ENCODE measurements at places on chromosomes 6 and 20.

DNA sequence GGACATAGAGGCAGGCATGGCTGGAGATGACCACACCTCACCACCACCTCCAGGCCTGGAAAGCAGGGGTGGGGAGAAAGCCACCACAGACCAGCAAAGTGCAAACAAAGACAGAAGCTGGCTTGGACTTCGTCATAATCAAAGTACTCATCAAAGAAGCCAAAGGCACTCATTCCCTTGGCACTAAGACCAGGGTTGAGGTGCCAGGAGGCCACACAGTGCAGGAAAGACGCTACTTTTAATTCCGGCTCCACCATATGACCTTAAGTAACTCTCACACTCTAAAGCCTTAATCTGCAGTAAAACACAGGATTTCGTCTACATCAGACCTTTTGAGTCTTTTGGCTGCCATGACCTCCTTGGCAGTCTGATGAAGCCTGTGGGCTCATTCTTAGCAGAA lies 123.1 kb downstream of the HIVEP2 start:
- DNase-seq: no peak

- DNase-seq: no peak
These were observed 4.2 kb upstream of the ZDHHC14 start for GRCh38 chr6:157376706-157377230.

DNA sequence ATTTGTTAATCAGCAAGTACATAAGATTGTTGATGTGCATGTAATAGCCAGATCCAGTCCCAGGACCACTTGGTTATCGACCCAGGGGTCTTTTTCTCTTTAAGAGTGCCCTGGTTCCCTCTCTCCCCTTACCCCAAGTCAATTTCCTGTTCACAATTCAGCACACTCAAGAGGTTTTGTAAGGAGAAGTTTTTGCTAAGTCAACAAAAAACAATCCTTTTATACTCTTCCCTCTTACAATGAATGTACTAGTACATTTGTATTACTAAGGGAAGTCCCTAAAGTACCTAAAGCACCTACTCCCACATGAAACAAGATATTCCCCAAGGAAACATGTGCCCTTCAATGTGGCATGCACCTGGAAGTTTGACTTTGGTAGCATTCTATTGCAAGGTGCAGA lies 1.6 kb upstream of the NT5DC1 start:
- DNase-seq: no peak

- DNase-seq: no peak
These were observed 72.7 kb upstream of the CCN6 start for GRCh38 chr6:111980971-111981840.

DNA sequence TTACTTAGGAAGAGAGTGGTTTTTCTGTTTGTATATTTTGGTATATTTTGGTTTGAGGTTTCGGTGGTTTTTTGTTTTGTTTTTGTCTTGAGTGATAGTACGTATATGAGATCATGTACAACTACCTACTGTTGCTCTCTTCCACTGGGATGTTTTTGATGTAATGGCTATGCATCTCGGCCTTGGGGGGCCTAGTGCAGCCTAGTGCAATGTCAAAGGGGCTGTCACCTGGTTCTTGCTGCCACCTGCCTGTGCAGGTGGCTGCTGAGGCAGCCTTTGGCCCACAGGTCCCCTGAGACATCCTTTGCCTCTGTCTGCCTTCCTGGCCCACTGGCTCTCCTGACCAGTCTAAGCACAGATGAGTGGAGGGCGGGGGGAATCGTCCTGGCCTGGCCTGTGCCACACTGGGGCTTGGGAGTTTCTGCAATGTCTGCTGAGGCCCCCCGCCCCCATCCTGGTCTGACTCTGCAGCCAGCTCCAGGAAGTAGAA lies 546.6 kb downstream of the CD83 start:
- DNase-seq: peak; percentile 41

- peak; percentile 40 for DNase-seq
These were observed 58.6 kb downstream of the CPNE5 start for GRCh38 chr6:36780442-36781177.

DNA sequence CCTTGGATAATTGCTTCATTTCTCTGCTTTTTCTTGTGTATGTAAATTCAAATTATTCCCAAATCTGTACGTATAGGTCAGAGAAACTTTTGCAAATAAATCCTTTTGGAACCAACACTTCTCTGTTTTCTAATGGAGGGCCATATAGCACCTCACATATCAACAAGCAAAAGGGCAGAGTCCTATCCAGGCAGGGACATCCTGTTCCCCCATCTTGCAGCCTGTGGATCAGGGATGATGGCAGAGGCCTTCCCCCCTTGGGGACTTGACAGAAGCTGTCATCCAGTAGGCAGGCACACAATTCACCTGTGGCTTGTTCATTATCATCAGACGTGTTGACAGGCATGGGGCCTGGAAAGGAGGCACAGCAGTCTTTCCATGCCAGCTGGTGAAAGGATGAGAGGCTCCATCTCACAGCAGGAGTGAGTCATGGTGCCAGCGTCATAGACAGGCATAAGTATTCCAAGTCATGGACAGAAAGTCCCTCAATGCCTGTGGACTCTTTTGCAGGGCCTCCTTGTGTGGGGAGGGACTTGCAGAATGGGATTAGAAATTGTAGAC lies 31.8 kb upstream of the PLEKHG1 start:
- DNase-seq: no peak

DNA sequence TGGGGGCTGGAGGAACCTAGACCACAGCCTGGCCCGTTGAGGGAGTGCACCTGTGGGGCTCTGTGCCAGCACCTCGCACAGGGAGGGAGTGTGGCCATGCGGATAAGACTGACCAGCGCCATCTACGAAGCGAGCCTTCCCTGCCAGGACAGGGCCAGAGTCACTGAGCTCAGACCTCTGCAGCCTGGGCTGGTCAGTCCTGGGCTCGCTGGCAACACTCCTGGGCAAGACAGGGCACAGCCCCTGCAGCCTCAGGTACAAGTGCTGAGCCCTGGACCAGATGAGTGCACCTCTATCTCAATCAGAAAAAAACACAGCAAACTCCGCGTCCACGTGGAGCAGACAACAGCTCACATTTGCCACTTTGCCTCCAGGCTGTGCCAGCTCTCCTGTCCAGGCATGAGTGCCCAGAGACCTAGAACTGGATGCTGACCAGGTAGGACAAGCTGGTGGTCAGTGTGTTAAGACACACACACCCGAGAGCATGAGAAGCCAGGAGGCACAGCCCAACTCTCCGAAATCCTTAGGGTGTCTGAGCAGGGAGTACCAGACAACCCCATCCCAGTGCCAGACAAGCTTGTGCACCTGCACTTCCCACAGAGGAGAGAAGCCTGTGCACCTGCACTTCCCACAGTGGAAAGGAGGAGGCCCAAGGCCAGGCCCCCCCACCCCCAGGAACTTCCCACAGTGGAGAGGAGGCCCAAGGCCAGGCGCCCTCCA lies 4.9 kb downstream of the ARFRP1 start:
- DNase-seq: no peak

DNA sequence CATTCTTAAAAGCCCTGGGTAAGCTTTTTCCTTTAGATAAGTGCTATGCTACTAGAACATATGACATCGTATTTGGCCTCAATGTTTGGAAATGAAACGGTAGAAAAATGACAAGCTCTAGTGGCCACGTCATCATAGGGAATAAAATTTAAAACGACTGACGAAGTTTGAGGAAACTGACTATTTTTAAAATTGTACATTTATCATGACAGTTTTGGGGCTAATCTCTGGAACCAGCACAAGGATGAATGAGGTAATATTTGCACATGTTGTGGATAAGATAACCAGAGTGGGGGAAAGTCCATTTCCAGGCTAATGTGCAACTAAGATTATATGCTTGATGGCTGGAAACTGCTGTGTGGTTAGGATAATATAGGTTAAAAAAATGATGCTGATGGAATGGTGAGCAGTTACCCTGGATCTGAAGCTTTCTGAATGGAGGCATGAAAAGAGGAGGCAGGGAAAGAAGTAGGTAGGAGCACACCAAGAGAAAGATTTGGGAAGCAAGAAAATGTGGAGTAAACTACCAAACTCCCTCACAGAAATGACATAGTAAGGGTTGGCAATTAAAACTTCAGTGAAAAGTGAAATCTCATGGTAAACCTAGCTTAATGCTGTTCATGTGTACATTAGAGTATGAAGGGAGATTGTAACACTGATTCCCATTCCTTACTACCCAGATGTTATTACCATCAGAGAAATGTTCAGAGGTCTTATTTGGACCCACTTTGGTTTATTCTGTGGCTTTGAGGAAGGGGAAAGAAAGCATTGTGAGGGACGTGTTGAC lies 42.7 kb upstream of the CEP162 start:
- peak; percentile 97 for DNase-seq

GRCh38 chr6:37650071-37650481 lies 47.6 kb downstream of the MDGA1 start:
- DNase-seq: no peak

DNA sequence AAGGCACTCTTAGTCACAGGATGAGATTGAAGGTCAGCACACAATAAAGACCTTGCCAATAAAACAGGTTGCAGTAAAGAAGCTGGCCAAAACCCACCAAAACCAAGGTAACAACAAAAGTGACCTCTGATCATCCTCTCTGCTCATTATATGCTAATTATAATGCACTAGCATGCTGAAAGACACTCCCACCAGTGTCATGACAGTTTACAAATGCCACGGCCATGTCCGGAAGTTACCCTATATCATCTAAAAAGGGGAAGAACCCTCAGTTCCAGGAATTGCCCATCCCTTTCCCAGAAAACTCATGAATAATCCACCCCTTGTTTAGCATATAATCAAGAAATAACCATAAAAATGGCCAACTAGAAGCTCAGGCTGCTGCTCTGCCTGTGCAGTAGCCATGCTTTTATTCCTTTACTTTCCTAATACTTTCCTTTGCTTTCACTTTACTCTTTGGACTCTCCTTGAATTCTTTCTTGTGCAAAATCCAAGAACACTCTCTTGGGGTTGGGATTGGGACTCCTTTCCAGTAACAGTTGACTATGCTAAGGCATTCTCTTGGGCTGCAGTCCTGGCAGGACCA lies 527.3 kb upstream of the MAP3K7 start:
- peak; percentile 56 for DNase-seq

DNA sequence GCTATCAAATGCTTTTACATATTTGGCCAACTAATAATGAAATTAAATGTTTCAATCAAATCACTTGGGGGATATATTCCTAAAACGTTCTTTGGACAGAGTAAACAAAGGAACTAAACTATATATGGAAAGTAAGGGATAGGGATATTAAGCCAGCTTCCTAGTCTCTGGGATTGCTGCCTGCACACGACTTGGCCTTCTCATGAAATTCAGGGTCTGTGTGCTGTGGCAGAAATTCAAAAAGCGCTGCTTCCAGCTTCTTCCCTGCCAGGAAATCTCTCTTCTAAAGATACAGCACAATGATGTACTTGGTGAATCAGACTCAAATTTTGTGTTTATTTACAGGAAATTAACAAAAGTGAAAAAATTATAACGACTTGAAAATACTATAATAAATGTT lies 206.3 kb upstream of the RAB32 start:
- DNase-seq: no peak

DNA sequence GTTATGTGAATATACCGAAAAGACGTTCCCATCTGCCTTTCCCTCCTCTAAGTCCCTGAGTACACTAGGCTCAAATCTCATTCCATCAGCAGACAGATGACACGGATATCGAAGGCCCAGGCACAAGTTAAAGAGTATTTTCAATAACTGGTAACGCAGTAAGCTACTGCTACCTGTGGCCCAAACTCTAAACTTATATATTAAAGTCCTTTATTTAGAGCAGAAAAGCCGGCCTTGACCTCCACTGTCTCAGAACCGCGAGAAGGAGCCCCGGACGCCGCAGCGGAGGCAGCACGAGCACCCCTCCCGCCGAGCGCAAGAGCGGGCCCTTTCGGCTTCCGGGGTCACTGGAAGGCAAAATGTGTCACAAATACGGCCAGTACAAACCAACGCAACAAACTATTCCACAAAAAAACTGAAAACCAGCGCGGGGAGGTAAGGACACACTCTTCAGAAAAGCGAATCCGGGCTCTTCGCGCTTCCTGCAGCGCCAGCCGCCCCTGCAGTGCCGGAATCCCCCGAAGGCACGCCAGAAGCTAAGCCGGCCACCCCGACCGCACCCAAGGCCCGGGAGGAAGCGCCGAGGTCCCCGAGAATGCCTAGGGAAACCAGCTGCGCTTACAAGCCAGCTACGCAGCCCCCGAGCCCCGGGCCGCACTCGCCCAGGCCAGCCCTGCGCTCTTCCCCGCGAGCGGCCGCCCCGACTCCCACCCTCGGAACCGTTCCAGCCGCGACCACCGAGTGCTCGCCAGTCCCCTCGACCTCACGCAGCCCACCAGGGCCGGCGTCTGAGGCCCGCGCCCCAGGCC lies 681 bp downstream of the DIDO1 start:
- DNase-seq: peak; percentile 61

- peak; percentile 64 for DNase-seq
These were observed 26.2 kb downstream of the SLCO4A1 start for GRCh38 chr20:62668441-62669027.

DNA sequence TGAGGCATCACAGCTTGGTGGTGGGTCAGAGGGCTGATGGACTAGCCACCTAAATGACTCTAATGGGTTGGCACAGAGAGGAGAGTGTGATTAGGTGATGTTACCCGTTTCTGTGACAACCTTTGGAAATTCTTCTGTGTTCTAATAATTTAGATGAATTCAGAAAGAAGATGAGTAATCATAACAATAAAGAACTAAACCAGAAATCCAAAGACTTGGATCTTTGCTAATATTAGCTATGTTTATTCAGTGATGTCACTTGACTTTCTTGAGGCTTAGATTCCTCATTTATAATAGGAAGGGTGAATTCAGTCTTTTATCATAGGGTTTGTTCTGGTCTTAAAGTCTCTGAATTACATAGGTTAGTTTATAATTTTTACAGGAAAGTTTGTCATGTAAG lies 19.9 kb downstream of the CRYBG1 start:
- DNase-seq: no peak

GRCh38 chr20:46546936-46547335 lies 3.5 kb downstream of the OCSTAMP start:
- no peak for DNase-seq

- DNase-seq: no peak
These were observed 336.9 kb upstream of the RSPO3 start for GRCh38 chr6:126781582-126781981.

GRCh38 chr6:150478656-150479545 lies 110.1 kb downstream of the IYD start:
- no peak for DNase-seq

DNA sequence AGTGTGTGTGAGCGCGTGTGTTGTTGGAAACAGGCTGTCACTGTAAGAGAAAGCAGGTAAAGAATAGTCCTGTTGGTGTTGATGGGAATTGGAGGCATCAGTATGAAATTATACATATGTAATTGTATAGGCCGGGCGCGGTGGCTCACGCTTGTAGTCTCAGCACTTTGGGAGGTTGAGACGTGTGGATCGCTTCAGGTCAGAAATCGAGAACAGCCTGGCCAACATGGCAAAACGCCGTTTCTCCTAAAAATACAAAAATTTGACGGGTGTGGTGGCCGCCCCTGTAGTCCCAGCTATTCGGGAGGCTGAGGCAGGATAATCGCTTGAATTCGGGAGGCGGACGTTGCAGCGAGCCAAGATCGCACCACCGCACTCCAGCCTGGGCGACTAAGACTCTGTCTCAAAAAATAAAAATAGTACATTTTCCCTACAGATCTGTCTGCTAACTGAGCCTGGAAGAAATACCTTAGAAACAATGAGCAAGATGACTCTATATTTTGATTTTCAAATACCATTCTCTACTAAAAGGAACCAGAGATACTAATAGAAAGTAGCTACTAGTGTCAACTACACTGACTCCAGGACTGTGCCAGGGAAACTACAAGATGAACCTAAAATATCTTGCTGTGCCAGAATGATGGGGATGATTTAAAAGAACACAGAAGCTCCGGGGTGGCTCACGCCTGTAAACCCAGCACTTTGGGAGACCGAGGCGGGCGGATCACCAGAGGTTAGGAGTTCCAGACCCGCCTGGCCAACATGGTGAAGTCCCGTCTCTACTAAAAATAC lies 110.8 kb downstream of the TRIM27 start:
- DNase-seq: no peak
